ENCODE measurements at places on chromosomes 6 and 20.

DNA sequence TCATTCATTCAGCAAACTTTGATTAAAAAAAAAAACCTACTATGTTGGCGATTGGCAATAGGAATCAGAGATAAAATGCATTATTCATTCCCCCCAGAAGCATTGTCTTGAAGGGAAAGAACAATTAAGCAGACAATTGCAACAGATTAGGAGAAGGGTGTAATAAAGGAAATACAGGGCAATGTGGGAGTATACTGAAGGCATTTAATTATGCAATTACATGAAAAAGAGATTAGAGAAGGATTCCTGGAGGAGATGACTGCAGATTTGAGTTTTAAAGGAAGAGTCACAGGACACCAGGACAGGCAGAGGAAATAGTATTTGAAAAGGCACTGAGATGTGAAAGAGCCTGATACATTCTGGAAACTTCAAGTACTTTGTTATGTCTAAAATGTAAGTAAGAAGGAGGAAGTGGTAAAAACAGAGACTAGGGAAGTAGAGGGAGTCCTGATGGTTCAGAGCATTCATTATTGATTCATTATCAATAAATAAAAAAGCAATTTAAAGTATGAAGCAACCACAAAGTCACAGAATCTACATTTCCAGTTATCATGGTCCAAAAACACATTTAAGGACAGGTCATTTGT lies 43.7 kb downstream of the THEMIS start:
- DNase-seq: peak; percentile 3

- no peak for DNase-seq
These were observed 4.2 kb upstream of the TTPAL start for GRCh38 chr20:44471481-44471882.

GRCh38 chr6:166600931-166601330 lies 14.5 kb upstream of the RAMACL start:
- DNase-seq: no peak

- DNase-seq: no peak
These were observed 2.3 kb downstream of the GSTA1 start for GRCh38 chr6:52801188-52801841.

DNA sequence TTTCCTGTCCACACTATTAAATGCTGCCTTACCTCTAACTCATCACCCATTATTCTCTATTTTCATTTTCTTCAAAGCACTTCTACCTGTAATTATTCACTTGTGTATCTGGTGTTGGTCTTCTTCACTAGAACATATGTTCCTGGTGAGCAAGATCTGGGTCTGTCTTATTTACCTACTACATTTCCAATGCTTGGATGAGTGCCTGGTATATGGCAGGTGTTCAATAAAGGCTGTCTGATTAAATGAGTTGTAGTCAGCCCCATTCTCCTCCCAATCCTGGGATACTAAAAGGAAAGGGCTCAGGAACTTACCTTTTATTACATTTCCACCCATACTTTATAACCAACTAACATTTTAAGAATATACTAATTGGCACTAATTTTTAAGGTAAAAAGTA lies 61.0 kb downstream of the CEP162 start:
- DNase-seq: no peak

- no peak for DNase-seq
These were observed 199.9 kb downstream of the EPHA7 start for GRCh38 chr6:93219447-93219846.

GRCh38 chr6:91428953-91429560 lies 842.2 kb upstream of the MAP3K7 start:
- no peak for DNase-seq

- DNase-seq: no peak
These were observed 100.3 kb downstream of the ISM1 start for GRCh38 chr20:13321416-13321815.

- no peak for DNase-seq
These were observed 67.9 kb downstream of the IGF2R start for GRCh38 chr6:160036790-160037206.

GRCh38 chr20:11324990-11325389 lies 592.7 kb upstream of the BTBD3 start:
- DNase-seq: no peak

DNA sequence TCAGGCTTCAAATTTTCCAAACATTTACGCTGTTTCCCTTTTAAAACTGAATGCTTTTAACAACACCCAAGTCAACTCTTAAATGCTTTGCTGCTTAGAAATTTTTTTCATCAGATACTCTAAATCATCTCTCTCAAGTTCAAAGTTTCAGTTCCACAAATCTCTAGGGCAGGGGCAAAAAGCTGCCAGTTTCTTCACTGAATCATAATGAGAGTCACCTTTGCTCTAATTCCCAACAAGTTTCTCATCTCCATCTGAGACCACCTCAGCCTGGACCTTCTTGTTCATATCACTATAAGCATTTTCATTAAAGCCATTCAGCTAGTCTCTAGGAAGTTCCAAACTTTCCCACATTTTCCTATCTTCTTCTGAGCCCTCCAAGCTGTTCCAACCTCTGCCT lies 69.1 kb downstream of the RNF217 start:
- no peak for DNase-seq

Data from inflammatory macrophage treated with lipopolysaccharide for 1 hour (primary cell).